ENCODE measurements at places on chromosomes 1 and 21. TPM values are rescaled to one million over a fixed set of nuclear protein-coding genes. Genes with fewer than 3 reads are reported as not detected.

LCE2C gene
- total RNA-seq: not detected

TEX35 gene
- total RNA-seq: 0.09 TPM

PLPPR4 gene
- not detected for total RNA-seq

MYCL gene
- 1.3 TPM for total RNA-seq

CAMK2N1 gene
- total RNA-seq: 58.0 TPM

SPRR3 gene
- total RNA-seq: not detected

ADAM15 gene
- 109 TPM for total RNA-seq

COL6A1 gene
- total RNA-seq: 24.1 TPM

SAMD11 gene
- 21.2 TPM for total RNA-seq

PRRX1 gene
- total RNA-seq: not detected

MLLT11 gene
- 13.5 TPM for total RNA-seq

CFHR1 gene
- total RNA-seq: not detected

SERPINC1 gene
- 0.07 TPM for total RNA-seq

PCSK9 gene
- total RNA-seq: 2.7 TPM

SMCP gene
- total RNA-seq: not detected

GSTM1 gene
- not detected for total RNA-seq

DRAXIN gene
- total RNA-seq: 0.06 TPM

C1orf53 gene
- total RNA-seq: 5.7 TPM

GIPC2 gene
- 0.05 TPM for total RNA-seq

RNF223 gene
- total RNA-seq: 0.22 TPM

STUM gene
- not detected for total RNA-seq

All from A549 treated with AZD2906 at 1 μM for 4 hours (cell line).